Endothelial cell of coronary artery (primary cell): ENCODE measurements at places on chromosomes 12 and 14. TPM values are rescaled to one million over a fixed set of nuclear protein-coding genes. Genes with fewer than 3 reads are reported as not detected.

The TMEM52B gene
- total RNA-seq: not detected in 2 replicates

The TAS2R14 gene
- total RNA-seq: 1.6 and 2.7 TPM in 2 replicates

The ZBTB42 gene
- 3.5 and 4.7 TPM in 2 replicates for total RNA-seq

The KRT6B gene
- under 0.01 TPM in 1 of 2 replicates, not detected in the other for total RNA-seq

The EIF4B gene
- total RNA-seq: 1,037 and 1,365 TPM in 2 replicates

The ZNF219 gene
- 2.5 and 2.8 TPM in 2 replicates for total RNA-seq

The CLBA1 gene
- 5.2 and 6.8 TPM in 2 replicates for total RNA-seq

The KLHL33 gene
- total RNA-seq: not detected in 2 replicates

The TMEM229B gene
- total RNA-seq: under 0.01 and 0.19 TPM in 2 replicates

The ISM2 gene
- under 0.01 and 0.09 TPM in 2 replicates for total RNA-seq

The PLD4 gene
- under 0.01 TPM in 2 replicates for total RNA-seq

The NEUROD4 gene
- not detected in 2 replicates for total RNA-seq

The SYNE3 gene
- 4.5 and 6.3 TPM in 2 replicates for total RNA-seq

The PTMS gene
- total RNA-seq: 78.6 and 93.1 TPM in 2 replicates

The HRK gene
- total RNA-seq: under 0.01 TPM in 1 of 2 replicates, not detected in the other

The CHGA gene
- total RNA-seq: not detected in 2 replicates

The RNASE7 gene
- not detected in 2 replicates for total RNA-seq

The TGFB3 gene
- total RNA-seq: 2.0 and 4.0 TPM in 2 replicates

The SERPINA10 gene
- not detected in 2 replicates for total RNA-seq

The GRIP1 gene
- 0.09 TPM in 2 replicates for total RNA-seq

The GALNT8 gene
- 0.56 and 0.63 TPM in 2 replicates for total RNA-seq

The DEGS2 gene
- 0.09 TPM in 1 of 2 replicates, not detected in the other for total RNA-seq

The ITGA7 gene
- 0.09 and 1.0 TPM in 2 replicates for total RNA-seq

The LMO3 gene
- under 0.01 and 0.38 TPM in 2 replicates for total RNA-seq

The POTEG gene
- total RNA-seq: not detected in 2 replicates

The CLEC9A gene
- not detected in 2 replicates for total RNA-seq

The C14orf119 gene
- 57.6 and 64.3 TPM in 2 replicates for total RNA-seq

The ACTR10 gene
- total RNA-seq: 38.9 and 39.5 TPM in 2 replicates

The DIABLO gene
- 58.9 and 64.1 TPM in 2 replicates for total RNA-seq

The RNF212B gene
- total RNA-seq: not detected in 2 replicates

The NELL2 gene
- total RNA-seq: 0.18 TPM in 1 of 2 replicates, not detected in the other

The HNRNPC gene
- 644 and 806 TPM in 2 replicates for total RNA-seq

The RAPGEF3 gene
- total RNA-seq: 26.9 and 27.4 TPM in 2 replicates

The KRT83 gene
- total RNA-seq: not detected in 2 replicates

The TAS2R9 gene
- total RNA-seq: 0.09 TPM in 1 of 2 replicates, not detected in the other

The CRACR2A gene
- total RNA-seq: 7.7 and 7.8 TPM in 2 replicates

The IFNG-AS1 gene
- not detected in 2 replicates for total RNA-seq

The SOAT2 gene
- total RNA-seq: not detected in 2 replicates

The ABHD12B gene
- total RNA-seq: not detected in 2 replicates

The AMHR2 gene
- total RNA-seq: 0.09 TPM in 1 of 2 replicates, not detected in the other

The PITPNM2 gene
- 4.6 and 9.7 TPM in 2 replicates for total RNA-seq

The RNASE2 gene
- not detected in 2 replicates for total RNA-seq

The BICDL1 gene
- total RNA-seq: not detected in 2 replicates

The DLST gene
- 50.0 and 63.7 TPM in 2 replicates for total RNA-seq

The ATP2B1 gene
- total RNA-seq: 23.5 and 32.5 TPM in 2 replicates

The GZMB gene
- total RNA-seq: not detected in 2 replicates
